ENCODE measurements at places on chromosomes 3 and 15. TPM values are rescaled to one million over a fixed set of nuclear protein-coding genes. Genes with fewer than 3 reads are reported as not detected.

- DNase-seq, result no peak
These were observed 51.9 kb upstream of the MUC13 start for GRCh38 chr3:124986192-124987143.

DNA sequence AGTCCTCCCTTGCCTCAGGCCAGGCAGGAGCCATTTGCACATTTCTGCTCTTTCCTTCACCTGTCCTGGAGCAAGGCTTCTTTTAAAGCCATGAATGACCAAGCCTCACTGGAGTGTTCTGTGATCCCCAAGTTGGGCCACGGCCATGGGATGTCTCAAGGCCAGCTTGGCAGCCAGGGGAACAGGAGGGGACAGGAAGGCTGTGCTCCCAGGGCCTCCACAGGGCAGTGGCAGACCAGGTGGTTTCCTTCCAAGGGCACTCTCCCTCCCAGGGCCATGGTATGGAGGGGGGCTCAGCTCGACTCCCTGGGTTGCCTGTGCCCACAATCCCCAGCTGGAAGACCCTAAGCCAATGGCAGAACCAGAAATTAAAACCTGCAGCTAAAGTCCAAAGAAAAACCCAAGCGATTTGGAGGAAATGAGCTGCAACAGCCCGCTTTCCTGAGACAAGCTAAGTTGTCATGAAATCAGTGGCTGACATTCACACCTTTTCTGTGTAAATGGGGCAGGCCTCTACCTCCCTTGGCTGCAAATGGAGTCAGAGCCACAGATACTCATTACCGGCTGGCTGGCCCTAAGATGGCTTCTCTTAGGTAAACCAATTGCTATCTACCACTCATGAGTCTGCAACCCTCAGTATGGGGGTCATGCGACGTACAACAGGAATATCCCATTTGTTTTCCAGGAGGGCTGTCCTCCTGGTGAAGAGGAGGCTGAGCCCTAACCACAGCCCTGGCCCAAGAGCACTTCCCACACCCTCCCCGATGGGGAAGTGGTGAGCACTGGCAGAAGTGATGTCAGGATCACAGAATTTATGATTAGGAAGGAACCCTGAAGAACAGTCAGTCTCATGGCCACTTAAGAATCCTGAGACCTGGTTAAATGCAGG is 83.3 kb downstream of the SNRK start:
- no peak for DNase-seq

- no peak for DNase-seq
These were observed 1.5 kb downstream of the VIPR1 start for GRCh38 chr3:42503957-42504333.

- no peak for DNase-seq
These were observed 10.9 kb downstream of the FLNB start for GRCh38 chr3:58018892-58019742.

DNA sequence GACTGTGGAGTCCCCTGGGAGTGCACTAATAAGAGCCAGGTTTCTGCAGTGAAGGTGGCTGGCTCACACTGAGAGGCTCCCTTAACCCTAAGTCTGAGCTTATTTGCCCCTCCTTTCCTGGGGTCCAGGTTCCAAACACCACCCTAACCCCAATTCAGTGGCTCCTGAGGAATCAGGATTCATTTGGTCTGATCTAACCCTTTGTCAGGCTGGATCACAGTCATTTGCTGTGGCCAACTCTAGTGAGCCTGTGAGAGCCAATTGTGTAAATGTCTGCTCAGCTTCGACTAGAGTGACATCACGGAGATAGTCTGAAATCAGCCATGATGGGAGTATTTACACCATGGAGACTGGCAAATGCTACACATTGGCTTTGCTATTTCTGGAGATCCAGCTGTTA is 73.7 kb upstream of the ACAN start:
- no peak for DNase-seq

DNA sequence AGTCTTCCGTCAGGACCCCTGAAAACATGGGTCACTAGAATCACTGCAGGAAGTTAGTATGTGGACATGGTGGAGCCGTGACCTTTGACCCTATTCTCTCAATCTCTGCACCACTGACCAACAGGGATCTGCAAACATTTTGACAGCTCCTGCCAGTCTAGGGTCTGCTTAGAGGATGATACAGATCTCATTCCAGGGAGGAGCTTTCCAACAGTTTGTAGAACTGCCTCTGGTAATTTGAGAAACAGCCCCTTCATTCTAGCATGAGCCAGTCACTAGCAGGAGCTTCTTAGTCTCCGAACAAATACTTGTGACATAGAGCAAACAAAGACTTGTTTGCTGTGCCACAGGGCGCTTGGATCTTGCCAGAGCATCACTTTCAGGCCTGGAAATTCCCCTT is 270.3 kb upstream of the CFAP20DC start:
- DNase-seq, result no peak

GRCh38 chr3:127964053-127964452 is 49.0 kb downstream of the KBTBD12 start:
- no peak for DNase-seq

Gene IL5RA
- not detected for polyA plus RNA-seq

Gene SLC28A2
- polyA plus RNA-seq, result 0.37 TPM

GRCh38 chr3:106566277-106566676 is 697.5 kb upstream of the CBLB start:
- no peak for DNase-seq
